WTC11 (cell line): ENCODE measurements at places on chromosomes 4 and X.

GRCh38 chr4:118968813-118969212 is 80.2 kb downstream of the SYNPO2 start:
- DNase-seq, result no peak

GRCh38 chrX:143635915-143636314 is at the start of gene SLITRK4:
Gene SLITRK4, minus strand, starts transcription at chrX:143636101. Its CDS starts 4,993 bp downstream, at chrX:143631108.
- no peak for DNase-seq

DNA sequence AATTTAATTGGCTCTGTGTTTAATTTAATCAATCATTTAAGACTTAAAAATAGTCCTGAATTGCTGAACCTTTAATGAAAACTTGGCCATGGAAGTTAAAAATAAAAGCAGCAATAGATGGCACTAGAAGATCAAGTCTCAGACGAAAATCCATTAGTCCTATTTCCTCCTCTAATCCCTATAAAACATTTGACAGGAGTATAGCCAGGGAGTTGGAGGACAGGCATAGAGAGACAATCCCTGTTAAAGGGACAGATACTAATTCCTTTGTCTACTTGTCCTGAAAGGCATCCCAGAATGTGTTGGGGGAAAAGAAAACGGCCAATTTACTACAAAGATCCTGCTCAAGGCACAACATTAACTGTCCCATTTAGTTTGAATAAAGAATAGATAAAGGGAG is 276.3 kb upstream of the TACR3 start:
- no peak for DNase-seq

GRCh38 chrX:44915361-44915868 is 42.4 kb downstream of the KDM6A start:
- DNase-seq, result no peak

GRCh38 chr4:74206088-74206825 is 48.3 kb downstream of the MTHFD2L start:
- DNase-seq, result no peak

- no peak for DNase-seq
These were observed 3.5 kb downstream of the SH3KBP1 start for GRCh38 chrX:19883878-19884277.

GRCh38 chr4:82934441-82934840 is 33.9 kb downstream of the THAP9 start:
- DNase-seq, result no peak

- no peak for DNase-seq
These were observed 157.7 kb downstream of the SPANXN1 start for GRCh38 chrX:145405012-145405411.

DNA sequence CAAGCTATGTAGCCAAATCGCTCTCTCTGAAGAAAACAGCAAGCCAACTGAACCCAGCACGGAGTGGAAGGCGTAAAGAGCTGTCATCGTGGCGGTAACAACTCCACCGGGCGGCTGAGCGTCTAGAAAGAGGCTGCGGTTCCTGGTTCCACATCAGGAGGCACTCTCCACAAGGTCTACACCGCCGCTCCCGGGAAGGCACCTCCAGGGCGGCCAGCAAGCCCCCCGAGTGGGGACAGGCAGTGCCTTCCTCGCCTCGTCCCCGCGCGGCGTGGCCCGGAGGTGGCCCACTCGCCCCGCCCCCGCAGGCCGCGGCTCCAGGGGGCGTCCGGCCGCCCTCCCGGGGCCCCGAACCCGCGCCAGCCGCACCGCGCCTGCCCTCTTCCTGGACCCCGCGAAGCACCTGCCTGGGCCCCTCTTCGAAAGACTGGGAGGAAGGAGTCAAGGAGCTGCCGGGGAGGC is 755 bp downstream of the KLHL8 start:
- peak; percentile 40 for DNase-seq

GRCh38 chr4:176967586-176967985 is 174.9 kb upstream of the VEGFC start:
- no peak for DNase-seq

DNA sequence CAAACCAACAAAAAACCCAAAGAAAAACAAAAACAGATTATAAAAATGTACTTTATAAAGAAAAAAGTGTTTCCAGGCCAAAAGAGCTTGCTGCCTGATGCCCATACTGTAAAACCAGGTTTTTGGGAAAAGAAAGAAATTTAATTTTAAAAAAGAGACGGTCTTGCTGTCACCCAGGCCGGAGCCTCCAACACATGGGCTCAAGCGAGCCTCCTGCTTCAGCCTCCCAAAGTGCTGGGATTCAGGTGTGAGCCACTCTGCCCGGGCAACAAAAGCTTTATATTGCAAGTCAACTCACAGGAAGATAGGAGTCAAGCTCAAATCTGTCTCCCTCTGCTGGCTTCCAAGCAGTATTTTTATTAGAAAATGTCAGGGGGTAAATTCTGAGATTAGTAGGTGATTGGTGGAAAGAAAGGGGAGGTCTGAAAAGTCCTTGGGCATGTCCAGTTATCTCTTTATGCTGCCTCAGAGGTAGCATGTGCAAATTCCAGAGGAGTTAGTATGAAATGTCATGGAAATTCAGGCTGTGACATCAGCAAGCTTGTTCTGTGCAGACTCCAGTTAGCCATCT is 39.4 kb downstream of the MGST2 start:
- DNase-seq, result no peak

- DNase-seq, result no peak
These were observed 27.2 kb downstream of the TNIP2 start for GRCh38 chr4:2728806-2729532.

DNA sequence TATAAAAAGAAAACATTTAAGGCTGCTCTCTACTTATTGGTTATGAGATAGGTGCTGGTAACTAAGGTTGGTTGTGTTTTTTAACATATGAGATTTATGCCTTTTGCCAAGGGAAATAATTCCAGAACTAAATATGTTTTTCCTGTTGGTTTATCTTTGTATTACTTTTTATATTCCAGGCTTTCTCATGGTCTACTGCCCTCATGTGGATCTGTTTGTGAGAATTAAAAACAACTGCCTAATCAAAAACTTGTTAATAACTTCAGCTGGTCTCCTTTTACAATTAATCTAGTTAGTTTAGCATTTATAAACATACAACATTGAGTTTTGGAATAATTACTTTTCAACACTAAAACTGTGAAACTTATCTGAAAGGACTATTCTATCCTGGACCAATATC is 1208.3 kb downstream of the ADGRL3 start:
- no peak for DNase-seq

DNA sequence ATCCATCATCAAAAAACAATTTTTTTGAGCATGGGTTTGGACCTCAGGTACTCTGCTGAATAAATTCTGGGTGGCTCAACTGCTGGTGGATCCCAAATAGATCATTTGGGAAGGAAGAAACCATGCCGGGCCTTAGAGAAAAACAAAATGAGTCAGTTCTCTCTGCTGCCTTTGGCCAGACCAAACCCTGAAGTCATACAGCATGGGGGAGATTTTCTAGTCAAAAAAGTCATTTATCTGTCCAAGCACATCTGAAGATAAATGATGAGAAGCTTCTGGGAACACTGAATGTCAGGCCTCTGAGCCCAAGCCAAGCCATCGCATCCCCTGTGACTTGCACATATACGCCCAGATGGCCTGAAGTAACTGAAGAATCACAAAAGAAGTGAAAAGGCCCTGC is 261.4 kb downstream of the DHX15 start:
- DNase-seq, result no peak
